ENCODE measurements at places on chromosomes 2 and 18.

GRCh38 chr18:58315739-58316215, 271.8 kb downstream of the NEDD4L start:
- DNase-seq, result no peak

DNA sequence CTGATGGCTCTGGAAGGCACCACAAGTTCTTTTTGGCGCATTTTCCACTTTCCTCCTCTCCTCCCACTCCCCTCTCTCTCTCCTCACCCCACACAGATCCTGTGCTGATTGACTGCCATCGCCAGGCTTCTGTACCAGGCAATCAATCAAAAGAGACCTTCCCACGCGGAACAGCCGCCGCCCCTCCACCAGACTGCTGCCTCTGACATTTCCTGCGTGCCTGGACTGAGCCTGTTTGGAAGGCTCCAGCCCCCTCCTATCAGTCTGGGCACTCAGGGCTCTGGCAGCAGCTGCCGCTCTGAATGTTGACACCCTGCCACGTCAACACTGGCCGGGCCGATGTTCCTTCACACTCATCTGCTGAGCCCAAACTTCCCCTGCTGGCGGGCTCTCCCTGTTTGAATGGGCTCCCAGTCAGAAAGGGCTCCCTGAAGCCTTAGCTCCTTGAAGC, 467.7 kb downstream of the EPHA4 start:
- no peak for DNase-seq

- DNase-seq, result no peak
Observed at GRCh38 chr2:150570712-150571111, 83.2 kb upstream of the RND3 start.

DNA sequence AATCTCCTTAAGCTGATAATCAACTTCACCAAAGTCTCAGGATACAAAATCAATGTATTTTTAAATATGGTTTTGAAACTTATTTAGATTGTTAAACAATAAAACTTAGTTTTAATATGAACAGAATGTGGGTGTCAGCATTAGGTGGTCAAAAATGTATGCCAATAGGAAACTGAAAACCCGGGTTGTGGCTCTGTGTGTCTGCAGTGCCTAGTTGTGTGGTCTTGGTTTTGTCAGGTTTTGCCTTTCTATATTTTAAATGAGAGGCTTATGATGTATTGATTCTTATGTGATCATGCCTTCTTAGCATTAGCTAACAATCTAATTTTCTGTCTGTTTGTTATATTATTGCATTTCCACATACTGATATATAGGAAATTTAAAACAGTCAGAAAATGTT, 227.8 kb downstream of the ZNF407 start:
- no peak for DNase-seq

DNA sequence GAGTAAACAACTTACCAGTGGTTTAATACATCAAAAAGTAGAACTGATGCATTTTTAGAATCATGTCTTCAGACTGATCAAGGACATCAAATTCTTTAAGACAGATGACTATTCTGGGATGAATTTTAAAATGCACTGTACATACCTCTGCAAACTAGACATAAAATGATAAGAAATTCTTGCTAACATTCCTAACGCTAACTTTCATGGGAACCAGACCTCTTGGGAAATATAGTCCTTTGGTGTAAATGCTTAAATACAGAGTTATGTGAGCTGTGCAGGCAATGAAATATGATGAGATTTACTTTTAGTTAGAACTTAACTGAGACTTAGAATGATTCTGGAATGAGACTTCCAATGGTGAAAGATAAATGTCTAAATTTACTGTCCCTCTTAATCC, 562.0 kb downstream of the NR4A2 start:
- no peak for DNase-seq

DNA sequence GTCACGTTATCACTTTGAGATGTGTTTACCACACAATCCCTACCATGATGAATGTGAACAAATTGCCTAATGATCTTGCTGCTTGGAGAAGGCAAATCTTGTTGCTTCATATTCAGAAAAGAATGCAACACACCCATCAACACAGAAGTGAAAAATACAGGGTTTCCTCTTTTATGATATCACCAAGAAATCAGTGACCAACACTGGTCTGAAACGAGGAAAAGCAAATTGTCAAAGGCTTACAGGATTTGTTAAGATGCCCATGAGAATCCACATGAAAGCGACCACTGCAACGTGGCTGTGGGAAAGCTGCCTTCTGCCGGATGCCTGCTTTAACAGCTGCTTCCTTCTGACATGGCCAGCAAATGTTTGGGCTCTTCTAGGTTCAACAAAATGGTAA, 397.6 kb upstream of the LRATD1 start:
- no peak for DNase-seq

- no peak for DNase-seq
Observed at GRCh38 chr2:232421189-232421785, 14.6 kb downstream of the ALPG start.

- no peak for DNase-seq
Observed at GRCh38 chr2:213306316-213306942, 22.2 kb downstream of the SPAG16 start.

DNA sequence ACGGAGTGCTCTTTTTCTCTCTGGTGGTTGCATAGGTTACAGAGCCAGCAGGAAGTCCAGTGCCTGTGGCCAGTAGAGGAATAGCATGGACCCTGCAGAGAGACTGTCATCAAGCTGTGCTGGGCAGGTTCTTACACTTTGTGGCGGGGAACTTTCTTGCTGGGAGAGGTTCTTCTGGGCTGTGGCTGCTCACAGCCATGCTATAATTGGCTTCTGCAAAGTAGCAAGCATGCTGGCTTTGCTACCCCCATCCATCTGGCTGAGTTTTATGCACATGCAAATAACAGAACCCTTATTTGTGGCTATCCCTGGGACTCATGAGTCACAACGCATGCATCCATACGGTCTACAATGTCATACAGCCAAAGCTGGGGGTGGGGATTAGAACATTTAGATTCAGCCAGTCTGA, 68.9 kb downstream of the PLCL1 start:
- DNase-seq, result no peak

DNA sequence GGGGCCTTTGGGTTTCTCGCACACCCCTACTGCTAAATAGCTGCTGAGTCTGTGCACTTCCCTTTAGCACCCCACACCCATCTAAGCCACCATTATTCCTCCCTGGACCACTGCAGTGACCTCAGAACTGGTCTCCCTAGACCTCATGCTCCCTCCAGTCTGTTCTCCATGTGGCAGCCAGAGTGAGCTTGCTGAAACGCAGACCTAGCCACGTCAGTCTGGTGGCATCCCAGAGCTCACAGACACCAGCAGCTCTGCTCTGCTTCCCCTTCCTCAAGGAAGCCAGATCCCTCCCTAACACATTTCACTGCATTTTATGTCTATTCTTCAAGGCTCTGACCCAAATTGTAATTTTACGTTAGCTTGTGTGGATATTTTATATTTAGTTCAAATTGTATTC, 144.4 kb downstream of the DYSF start:
- DNase-seq, result no peak

GRCh38 chr2:25897506-25897905, 19.2 kb upstream of the ASXL2 start:
- no peak for DNase-seq

- DNase-seq, result no peak
Observed at GRCh38 chr2:36492216-36492945, 105.6 kb downstream of the FEZ2 start.

- DNase-seq, result peak; percentile 38
Observed at GRCh38 chr2:237744613-237745249, 53.8 kb upstream of the RBM44 start.

GRCh38 chr2:116489944-116490343, 1324.5 kb upstream of the DDX18 start:
- no peak for DNase-seq

GRCh38 chr2:10146366-10147005, 23.9 kb downstream of the RRM2 start:
- no peak for DNase-seq

DNA sequence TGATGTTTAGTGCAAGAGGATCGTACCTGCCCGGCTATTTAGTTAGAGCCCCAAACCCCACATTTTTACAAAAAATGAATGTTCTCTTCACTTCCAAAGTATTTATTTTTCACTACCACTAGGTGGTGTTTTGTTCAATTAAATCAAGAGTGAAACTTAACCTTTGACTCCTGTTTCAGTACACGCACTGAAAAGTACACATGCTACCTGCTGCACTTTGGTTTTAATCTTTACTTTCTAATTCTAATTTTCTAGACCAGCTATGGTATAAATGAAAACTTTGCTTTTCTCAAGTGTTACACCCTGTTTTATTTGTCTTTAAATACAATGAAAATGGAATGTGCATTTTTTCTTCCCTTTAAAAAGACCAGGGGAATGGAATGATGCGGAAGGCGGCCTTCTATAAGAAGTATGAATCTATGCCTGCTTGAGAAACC, 31.4 kb upstream of the CHN1 start:
- no peak for DNase-seq

GRCh38 chr2:169247211-169247610, 115.1 kb downstream of the LRP2 start:
- no peak for DNase-seq

DNA sequence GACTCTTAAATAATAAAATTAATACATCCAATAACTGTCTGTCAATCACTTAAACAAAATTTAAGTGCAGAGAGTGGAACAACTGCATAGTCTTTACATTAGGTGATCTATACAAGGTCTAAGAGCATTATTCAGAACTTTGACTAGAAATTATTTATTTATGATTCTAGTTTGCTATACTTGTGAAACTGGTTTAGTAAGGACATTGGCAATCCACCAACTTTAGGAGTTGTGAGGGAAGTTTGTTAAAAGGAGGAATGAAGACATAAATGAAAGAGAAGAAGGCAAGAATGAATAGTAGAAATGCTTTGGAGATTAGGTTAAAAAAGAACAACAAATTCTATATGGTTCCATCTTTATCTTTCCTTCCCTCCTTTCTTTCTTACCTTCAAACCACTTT, 217.5 kb downstream of the GPD2 start:
- DNase-seq, result no peak

- DNase-seq, result peak; percentile 75
Observed at GRCh38 chr2:39871291-39871761, 92.3 kb upstream of the THUMPD2 start.

DNA sequence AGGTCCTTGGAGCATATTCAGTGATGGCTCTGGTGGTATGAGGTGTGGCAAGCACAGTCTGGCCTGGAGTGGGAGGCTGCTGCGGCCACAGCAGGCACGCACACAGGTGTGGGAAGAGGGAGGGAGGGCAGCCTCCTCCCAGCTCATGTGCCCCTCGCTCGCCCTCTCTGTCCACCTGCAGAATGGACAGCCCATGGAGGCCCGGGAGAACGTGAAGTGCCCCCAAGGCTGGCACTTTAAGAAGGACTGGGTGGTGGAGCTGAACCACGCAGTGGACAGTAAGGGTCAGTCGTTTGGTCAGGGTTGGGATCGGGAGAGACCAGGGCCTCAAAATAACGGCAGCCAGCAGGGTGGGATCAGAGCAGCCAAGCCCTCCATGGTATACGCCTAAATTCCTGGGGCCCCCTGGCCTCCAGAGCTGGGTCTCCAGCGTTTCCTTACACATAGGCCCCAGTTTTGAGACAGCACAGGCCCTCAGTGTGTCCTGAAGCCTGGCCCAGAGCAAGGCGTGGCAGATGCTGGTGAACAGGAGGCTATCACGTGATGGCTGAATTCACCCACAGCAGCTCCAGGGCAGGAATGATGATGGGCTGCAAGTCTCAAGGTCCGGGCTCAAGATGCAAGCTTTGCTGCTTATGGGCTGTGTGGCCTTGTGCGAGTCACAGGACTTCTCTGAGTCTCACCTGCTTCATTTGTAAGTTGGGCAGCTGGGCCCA, 47.9 kb downstream of the FER1L5 start:
- DNase-seq, result no peak

DNA sequence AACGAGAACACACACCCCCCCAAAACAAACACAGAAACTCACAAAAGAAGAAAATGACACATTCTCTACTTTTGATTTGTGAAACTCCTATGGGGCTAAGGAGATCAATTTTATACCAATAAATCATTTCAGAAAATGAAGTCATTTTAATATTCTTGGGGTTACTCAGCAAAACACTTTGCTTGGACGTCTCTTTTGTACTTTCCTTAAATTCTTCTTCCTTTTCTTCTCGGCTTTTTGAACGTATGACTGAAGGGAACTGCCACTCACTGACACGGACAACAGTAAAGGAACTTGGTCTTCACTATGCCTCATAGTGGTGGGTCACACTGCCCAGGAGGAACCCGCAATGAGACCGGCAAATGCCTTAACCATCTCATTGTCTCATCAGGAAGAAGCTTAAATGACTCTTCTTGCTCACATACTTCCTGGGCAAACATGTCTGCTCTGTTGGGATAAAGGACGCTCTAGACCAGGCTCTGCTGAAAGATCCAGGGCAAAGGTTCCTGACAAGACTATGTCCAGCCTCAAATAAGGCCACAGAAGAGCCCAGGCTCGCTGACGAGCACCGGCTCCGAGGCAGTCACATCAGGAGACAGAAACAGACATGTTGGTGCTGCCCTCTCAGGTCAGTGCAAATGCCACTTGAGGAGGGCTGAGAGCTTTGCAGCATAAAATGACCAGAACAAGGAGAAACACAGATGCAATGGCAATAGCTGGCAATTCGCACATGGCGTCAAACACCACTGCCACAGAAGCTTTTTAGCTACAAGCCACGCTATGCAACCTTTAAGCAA, 205.5 kb downstream of the TGIF1 start:
- no peak for DNase-seq

DNA sequence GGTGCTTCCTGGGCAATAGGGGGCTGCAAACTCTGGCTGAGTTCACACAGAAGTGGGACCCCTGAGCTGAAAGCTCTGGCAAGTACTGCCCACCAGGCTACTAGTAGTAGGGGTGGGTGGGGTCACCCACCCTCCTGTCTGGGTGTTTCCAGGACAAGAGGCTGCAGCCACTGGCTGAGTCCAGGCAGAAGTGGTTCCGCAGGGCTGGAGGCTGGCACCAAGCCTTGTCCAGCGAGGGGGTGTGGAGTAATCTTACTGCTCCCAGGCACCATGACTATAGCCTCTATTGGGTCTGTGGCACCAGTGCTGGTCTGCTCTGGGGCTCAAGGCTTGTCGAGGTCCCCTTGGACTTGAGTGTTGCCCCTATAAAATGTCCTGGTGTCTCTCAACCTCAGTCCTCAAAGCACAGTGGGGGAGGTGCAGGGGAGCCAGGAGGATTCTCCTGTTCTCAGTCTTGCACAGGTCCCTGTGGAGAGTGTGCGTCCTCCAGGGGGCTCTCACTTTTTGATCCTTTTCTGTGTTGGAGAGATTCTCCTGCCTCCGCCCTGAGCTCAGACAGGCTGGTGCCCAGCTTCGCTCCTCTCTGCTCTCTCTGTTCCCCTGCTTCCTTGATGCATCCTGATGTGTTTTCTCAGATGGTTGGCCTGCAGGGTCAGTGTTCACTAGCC, 48.1 kb downstream of the NUP35 start:
- no peak for DNase-seq

GRCh38 chr2:231676243-231676642, 32.1 kb upstream of the PTMA start:
- DNase-seq, result no peak

DNA sequence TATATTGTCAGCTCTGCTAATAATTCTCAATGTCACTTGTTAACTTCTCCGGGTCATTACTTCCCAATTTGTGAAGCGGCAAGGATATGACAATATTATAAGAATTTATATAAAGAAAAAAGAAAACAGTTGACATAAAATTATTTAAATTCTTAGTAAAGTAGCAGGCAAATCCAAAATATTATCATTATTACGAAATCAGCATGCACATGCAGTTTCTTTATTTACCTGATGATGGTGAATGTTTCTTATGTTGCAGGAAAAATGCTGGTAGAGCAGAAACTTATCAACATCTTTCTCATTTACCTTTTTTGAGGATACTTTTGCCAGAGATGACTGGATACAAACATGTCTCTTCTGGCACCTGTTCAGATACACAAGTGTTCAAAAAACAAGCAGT, 38.1 kb downstream of the SRBD1 start:
- DNase-seq, result no peak

All from DMS79 treated with DMSO at 0.1 percent for 48 hours (cell line).